Esophagus squamous epithelium (tissue), 5 donors: ENCODE measurements at places on chromosomes 2 and 18. TPM values are rescaled to one million over a fixed set of nuclear protein-coding genes. Genes with fewer than 3 reads are reported as not detected.

The ABCB6 gene
- total RNA-seq = 22.1 TPM

The FSIP2 gene
- total RNA-seq = 0.38 TPM

The TMEM37 gene
- 4.6 TPM for total RNA-seq

The L3MBTL4 gene
- 4.9 TPM for total RNA-seq

- H3K36me3 ChIP-seq = no peaks in the 10 kb centered on the region
- no peaks in the 10 kb centered on the region for H3K4me1 ChIP-seq
- H3K4me3 ChIP-seq = no peak overlapping the region
- DNase-seq = no peak
- no peak overlapping the region for H3K27ac ChIP-seq
Measured at GRCh38 chr2:206368933-206369569, 74.3 kb upstream of the ADAM23 start.

DNA sequence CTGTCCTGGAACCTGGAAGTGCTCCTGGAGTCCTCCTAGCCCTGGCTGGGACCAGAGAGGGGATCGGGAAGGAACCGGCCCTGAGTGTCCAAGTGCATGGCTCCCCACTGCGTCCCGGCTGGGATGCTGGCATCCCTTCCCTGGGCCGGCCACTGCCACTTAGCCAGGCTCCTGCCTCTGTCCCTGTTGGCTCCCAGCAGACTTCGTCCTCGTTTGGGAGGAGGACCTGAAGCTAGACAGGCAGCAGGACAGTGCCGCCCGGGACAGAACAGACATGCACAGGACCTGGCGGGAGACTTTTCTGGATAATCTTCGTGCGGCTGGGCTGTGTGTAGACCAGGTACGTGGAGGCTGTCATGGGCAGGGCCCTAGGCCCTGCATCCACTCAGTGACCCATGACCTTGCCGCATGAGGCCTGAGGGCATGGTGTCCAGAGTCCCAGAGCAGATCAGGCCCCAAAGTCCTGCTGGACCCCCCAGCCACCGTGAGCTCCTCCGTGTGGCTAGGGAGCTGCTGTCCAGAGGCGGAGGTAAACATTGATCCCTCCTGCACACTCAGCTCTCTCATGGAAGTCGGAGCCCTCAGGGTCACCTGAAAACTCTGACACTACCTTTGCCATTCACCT, 7.1 kb downstream of the ANO7 start:
- no peak overlapping the region for H3K27ac ChIP-seq
- H3K27me3 ChIP-seq = no peaks in the 10 kb centered on the region
- H3K36me3 ChIP-seq = no peaks in the 10 kb centered on the region
- no peak overlapping the region for H3K4me3 ChIP-seq

GRCh38 chr2:104938231-104938941, 84.5 kb downstream of the POU3F3 start:
- no peak for DNase-seq
- H3K27ac ChIP-seq = no peak overlapping the region
- no peaks in the 10 kb centered on the region for H3K4me1 ChIP-seq
- no peaks in the 10 kb centered on the region for H3K36me3 ChIP-seq
- no peak overlapping the region for H3K4me3 ChIP-seq

GRCh38 chr2:158586491-158586890, 129.7 kb downstream of the PKP4 start:
- no peaks in the 10 kb centered on the region for H3K27me3 ChIP-seq
- no peaks in the 10 kb centered on the region for H3K4me1 ChIP-seq
- H3K4me3 ChIP-seq = no peak overlapping the region
- DNase-seq = no peak
- H3K36me3 ChIP-seq = no peaks in the 10 kb centered on the region
- H3K27ac ChIP-seq = no peak overlapping the region

GRCh38 chr2:102724553-102724952, 37.3 kb upstream of the TMEM182 start:
- no peaks in the 10 kb centered on the region for H3K4me1 ChIP-seq
- H3K27me3 ChIP-seq = no peaks in the 10 kb centered on the region
- no peak overlapping the region for H3K4me3 ChIP-seq
- H3K27ac ChIP-seq = no peak overlapping the region
- peaks cover 7% of the 10 kb centered on the region for H3K36me3 ChIP-seq
- DNase-seq = no peak

GRCh38 chr2:119367472-119368099, 809 bp downstream of the DBI start:
- no peaks in the 10 kb centered on the region for H3K27me3 ChIP-seq
- no peak for DNase-seq
- H3K36me3 ChIP-seq = peaks cover 45% of the 10 kb centered on the region
- H3K4me3 ChIP-seq = peak overlapping the region; percentile 68

DNA sequence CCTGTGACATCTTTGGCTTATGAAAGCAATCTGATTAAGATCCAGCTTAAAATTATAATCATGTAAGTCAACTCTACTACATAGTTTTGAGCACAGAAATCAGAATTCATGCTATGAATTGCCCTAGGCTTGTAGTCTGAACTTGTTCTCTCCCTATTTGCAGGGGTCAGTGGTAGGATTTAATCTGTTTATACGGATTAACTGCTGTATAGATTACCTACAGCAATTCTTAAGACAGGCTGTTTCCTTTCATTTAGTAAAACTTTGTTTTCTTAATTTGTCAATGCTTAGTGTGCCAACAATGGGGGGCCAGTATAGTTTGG, 287.9 kb downstream of the PDE11A start:
- H3K27ac ChIP-seq = no peak overlapping the region
- no peak for DNase-seq
- peaks cover 18% of the 10 kb centered on the region for H3K4me1 ChIP-seq
- no peaks in the 10 kb centered on the region for H3K36me3 ChIP-seq
- no peak overlapping the region for H3K4me3 ChIP-seq

DNA sequence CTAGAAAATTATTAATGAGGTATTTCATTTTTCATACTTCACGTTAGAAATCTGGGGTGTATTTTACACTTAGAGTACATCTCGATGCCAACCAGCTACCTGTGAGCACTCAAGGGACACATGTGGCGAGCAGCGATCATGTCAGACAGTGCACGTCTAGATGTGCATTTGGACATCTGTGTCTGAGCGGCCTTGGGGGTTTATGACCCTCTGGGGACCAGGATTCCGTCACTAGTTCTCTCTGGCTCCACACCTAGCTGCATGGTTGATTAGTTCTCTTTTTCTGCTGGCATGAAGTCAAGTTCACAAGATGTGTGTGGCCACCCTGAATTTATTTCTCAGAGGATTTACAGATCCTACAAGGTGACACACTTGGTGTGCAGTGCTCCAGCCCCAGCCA, 192.2 kb downstream of the TSN start:
- H3K4me1 ChIP-seq = no peaks in the 10 kb centered on the region
- no peaks in the 10 kb centered on the region for H3K27me3 ChIP-seq
- no peaks in the 10 kb centered on the region for H3K36me3 ChIP-seq
- DNase-seq = no peak

DNA sequence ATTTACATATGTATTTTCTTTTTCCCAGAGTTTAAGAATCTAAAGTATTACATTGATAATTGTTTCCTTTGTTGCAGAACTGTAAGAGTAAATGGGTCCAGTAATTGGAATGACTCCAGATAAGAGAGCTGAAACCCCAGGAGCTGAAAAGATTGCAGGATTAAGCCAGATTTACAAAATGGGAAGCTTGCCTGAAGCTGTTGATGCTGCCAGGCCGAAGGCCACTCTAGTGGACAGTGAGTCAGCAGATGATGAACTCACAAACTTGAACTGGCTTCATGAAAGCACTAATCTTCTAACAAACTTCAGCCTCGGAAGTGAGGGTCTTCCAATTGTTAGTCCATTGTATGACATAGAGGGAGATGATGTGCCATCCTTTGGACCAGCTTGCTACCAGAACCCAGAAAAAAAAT, 183.8 kb upstream of the STON1 start:
- peaks cover 6% of the 10 kb centered on the region for H3K4me1 ChIP-seq
- no peak overlapping the region for H3K4me3 ChIP-seq
- H3K36me3 ChIP-seq = no peaks in the 10 kb centered on the region
- no peaks in the 10 kb centered on the region for H3K27me3 ChIP-seq

DNA sequence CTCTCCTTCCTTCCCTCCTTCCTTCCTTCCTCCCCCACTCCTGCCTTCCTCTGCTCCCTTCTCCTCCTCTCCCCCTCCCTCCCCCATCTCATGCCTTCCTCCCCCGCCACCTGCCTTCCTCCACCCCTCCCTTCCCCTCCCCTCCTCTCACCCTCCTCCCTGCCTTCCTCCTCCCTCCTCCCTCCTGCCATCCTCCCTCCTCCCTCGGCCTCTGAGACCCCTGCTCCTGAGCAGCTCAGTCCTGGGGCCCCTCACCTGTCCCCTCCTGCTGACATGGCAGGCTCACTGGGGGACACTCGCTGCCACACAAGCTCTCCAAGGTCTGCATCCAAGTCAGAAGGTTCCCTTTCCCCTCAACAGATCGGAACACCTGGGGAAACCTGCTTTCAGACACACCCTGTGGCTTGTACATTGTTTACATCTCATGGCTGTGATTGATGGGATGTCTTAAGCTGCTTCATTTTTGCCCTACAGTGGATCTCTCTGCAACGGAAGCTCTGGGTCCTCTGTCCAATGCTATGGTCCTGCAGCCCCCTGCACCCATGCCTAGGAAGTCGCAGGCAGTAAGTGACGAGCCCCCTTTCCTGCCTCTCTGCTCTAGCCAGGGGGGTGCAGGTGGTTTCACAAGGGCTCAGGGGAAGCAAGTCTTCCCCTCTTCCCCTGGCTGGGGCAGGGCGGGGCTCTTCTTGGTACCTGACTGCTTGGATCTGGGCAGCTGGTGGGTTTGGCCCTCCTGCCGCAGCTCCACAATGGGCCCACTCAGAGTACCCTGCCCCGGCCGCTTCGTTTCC, 22.9 kb downstream of the ITGB1BP1 start:
- H3K4me3 ChIP-seq = no peak overlapping the region
- H3K4me1 ChIP-seq = peaks cover 7% of the 10 kb centered on the region
- H3K36me3 ChIP-seq = peaks cover 59% of the 10 kb centered on the region
- DNase-seq = no peak
- H3K27me3 ChIP-seq = no peaks in the 10 kb centered on the region
- peak overlapping the region; percentile 11 for H3K27ac ChIP-seq

DNA sequence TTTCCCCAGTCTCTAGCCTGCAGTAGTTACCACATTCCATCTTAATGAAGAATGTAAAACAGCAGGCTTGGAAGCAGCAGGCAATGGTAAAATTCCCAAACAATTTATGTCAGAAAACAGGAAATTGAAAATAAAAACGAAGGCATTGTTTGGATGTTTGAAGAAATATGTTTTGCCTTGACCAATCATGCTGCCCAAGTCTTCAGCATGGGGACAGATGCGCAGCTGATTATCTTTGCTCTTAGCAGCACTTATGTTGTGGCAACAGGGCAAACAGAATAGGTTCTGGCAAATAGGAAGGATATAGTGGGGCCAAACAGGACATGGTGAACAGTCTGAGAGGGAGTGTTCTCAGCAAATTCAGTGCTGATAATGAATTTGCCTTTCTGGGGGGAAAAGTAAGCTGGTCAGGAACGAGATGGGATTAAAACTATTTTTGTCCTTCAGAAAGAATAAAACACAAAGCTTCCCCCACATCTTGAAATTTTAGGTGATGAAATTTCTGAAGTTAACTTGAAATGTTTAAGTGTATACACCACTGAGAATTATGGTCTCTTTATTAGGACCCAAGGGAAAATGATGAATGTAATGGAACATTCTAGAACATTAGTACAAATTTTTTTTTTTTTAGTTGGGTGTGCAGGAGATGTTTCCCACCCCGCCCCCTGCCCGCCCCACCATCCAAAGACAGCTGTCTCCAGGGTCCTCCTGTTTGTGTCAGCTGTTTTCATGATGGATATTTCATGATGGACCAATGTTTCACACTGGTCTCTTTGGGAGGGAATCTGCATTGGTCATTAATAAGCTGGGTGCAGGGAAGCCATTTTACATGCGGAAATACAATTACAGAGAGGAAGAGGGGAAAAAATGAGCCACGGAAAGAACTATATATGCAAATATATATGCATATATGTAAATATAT, 239.5 kb upstream of the REV1 start:
- H3K4me3 ChIP-seq = no peak overlapping the region
- H3K27me3 ChIP-seq = no peaks in the 10 kb centered on the region
- no peaks in the 10 kb centered on the region for H3K36me3 ChIP-seq
- no peaks in the 10 kb centered on the region for H3K4me1 ChIP-seq

- DNase-seq = no peak
- H3K4me3 ChIP-seq = no peak overlapping the region
- H3K27ac ChIP-seq = peak overlapping the region; percentile 8
- no peaks in the 10 kb centered on the region for H3K36me3 ChIP-seq
- H3K4me1 ChIP-seq = peaks cover 73% of the 10 kb centered on the region
- H3K27me3 ChIP-seq = no peaks in the 10 kb centered on the region
Measured at GRCh38 chr2:68225119-68225632, 27.2 kb downstream of the PPP3R1 start.

DNA sequence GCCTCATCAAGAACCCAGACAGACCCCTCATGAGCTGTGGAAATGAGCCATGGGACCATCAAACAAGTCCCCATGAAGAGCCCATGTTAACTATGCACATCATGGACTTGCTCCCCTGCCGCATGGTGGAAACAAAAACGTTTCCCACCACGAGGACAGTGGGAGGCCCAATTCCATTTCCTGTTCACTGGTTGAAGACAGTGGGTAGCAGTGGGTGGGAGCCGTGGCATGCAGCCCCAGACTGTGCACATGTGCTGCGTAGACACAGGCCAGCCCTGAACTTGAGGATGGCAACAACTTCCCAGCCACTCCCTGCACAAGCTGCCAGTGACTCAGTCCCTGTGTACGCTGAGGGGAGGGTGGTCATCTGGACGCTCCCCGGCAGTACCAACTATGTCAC, 108.4 kb upstream of the LMAN1 start:
- H3K4me1 ChIP-seq = no peaks in the 10 kb centered on the region
- no peaks in the 10 kb centered on the region for H3K36me3 ChIP-seq
- DNase-seq = no peak
- H3K27me3 ChIP-seq = no peaks in the 10 kb centered on the region
- H3K4me3 ChIP-seq = no peak overlapping the region

- H3K27ac ChIP-seq = no peak overlapping the region
- no peak for DNase-seq
- H3K4me3 ChIP-seq = no peak overlapping the region
- H3K36me3 ChIP-seq = no peaks in the 10 kb centered on the region
Measured at GRCh38 chr2:124136110-124136509, 111.0 kb downstream of the CNTNAP5 start.

- DNase-seq = no peak
- peaks cover 18% of the 10 kb centered on the region for H3K4me1 ChIP-seq
- H3K27me3 ChIP-seq = peaks cover 80% of the 10 kb centered on the region
- no peaks in the 10 kb centered on the region for H3K36me3 ChIP-seq
- no peak overlapping the region for H3K4me3 ChIP-seq
Measured at GRCh38 chr2:176109192-176109901, 2.3 kb downstream of the HOXD11 start.

- H3K4me1 ChIP-seq = peaks cover 27% of the 10 kb centered on the region
- H3K27me3 ChIP-seq = no peaks in the 10 kb centered on the region
- no peaks in the 10 kb centered on the region for H3K36me3 ChIP-seq
- H3K4me3 ChIP-seq = no peak overlapping the region
- H3K27ac ChIP-seq = peak overlapping the region; percentile 94
- no peak for DNase-seq
Measured at GRCh38 chr2:64202206-64202845, 58.1 kb upstream of the PELI1 start.

- DNase-seq = no peak
- no peak overlapping the region for H3K4me3 ChIP-seq
- H3K4me1 ChIP-seq = no peaks in the 10 kb centered on the region
Measured at GRCh38 chr18:53566626-53567025, 657.8 kb downstream of the MBD2 start.
